ENCODE measurements at places on chromosomes 12 and 14.

GRCh38 chr12:116058574-116058973 lies 218.9 kb downstream of the MED13L start:
- DNase-seq: no peak

DNA sequence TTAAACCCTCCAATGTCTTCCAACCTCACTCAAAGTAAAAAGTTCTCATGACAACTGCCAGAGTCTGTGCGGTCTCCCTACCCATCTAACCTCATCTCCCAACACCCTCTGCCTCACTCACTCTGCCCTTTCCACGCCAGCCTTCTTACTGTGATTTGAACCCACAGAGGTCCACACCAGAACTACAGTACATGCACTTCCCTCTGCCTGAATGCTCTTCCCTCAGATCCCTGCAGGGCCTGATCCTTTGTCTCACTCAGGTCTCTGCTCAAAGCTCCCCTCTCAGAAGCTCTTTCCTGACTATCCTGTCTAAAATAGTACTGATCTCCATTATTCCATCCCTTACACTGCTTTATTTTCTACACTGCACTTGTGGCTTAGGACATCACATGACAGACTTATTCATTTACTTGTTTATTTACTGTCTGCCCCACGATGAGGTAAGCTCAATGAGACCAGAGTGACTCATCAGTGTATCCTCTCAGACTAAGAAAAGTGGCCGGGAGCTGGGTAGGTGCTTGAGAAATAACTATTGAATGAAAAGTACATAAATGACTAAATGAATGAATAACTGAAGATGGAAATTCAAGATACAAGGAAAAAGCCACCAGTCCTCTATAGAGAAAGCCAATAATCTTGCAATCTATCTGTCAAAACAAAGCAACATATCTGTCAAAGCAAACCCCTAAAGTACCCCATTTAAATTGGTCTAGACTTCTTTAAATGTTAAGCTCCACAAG lies 17.1 kb downstream of the POMT2 start:
- no peak for DNase-seq

DNA sequence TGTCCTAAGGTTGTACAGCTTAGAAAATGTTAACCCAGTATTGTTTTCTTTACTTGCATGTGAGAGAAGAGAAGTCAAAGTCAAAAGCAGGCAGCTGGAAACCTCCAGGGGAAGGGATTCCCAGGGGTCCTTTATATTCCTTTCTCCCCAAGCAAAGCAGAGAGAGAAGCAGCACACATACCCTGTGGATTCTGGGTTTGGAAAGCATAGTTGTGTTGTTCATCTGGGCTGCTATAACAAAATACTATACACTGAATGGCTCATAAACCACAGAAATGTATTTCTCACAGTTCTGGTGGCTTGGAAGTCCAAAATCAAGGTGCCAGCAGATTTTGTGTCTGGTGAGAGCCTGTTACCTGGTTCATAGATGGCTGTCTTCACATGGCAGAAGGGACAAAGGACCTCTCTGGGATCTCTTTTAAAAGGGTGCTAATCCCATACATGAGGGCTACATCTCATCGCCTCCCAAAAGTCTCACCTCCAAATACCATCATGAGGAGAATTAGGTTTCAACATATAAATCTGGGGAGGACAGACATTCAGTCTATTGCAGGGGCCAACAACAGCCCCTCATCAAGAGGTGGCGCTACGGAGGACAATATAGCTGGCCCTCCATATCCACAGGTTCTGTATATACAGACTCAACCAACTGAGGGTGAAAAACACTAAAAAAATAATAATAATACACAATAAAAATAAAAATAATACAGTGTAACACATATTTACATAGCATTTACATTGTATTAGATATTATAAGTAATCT lies 19.3 kb upstream of the PCNX1 start:
- no peak for DNase-seq

GRCh38 chr12:68446901-68447796 lies 115.0 kb upstream of the MDM1 start:
- DNase-seq: no peak

DNA sequence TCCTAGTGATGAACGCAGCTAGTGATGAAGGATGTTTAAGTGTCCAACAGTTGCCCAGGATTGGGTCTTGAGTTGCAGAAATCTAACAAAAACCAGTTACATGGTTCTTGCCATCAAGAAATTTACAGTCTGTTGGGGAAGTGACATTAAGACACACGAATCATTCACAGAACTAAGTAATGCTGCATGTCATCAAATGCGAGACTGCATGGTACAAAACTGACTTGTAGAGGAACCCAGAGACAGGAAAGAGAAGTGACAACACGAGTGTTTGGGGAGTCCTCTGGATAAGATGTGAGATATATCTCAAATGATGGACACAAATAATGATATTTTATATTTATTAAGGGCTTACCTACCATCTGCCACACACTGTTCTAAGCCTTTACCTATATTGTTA lies 6.1 kb upstream of the SYNE3 start:
- DNase-seq: no peak

GRCh38 chr12:112714166-112714710 lies 77.3 kb upstream of the RPH3A start:
- no peak for DNase-seq

DNA sequence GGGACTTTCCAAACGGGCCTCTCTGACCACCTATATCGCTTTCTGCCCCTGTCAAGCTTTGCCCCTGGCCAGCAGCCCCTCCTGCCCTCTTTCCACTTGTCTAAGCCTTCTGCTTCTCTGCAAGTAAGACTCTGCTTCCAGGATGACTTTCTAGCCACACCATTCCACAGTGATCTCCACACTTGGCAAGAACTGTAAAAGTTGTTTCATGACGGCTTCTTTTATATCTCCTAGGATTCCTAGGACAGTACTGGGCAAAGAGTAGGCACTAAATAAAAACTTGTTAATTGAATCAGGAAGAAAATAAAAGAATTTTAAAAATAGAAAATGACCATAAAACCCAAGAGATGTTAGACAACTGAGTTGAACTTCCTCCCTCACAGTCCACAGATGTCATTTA lies 1.8 kb upstream of the PTPN21 start:
- DNase-seq: no peak

- no peak for DNase-seq
Observed at GRCh38 chr14:94401083-94401482, 12.7 kb upstream of the SERPINA1 start.

DNA sequence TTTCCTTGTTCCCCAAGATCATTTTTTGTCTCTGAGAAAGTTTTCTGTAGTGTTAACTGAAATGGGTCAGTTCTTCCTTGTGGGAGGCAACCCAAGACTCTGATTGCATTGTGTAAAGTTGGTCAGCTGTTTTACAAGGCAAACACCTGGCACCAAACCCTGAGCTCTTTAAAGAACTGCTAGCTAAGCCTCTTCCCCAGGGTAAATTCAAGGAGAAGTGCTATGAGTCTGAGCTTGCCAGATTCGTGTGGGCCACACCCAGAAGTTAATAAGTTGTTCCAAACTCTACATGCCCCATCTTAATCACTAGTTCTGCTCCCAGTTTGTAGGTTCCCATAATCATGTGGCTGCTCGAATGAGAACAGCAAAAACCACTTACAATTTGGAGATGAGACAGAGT lies 214.5 kb downstream of the BTG1 start:
- peak; percentile 48 for DNase-seq

DNA sequence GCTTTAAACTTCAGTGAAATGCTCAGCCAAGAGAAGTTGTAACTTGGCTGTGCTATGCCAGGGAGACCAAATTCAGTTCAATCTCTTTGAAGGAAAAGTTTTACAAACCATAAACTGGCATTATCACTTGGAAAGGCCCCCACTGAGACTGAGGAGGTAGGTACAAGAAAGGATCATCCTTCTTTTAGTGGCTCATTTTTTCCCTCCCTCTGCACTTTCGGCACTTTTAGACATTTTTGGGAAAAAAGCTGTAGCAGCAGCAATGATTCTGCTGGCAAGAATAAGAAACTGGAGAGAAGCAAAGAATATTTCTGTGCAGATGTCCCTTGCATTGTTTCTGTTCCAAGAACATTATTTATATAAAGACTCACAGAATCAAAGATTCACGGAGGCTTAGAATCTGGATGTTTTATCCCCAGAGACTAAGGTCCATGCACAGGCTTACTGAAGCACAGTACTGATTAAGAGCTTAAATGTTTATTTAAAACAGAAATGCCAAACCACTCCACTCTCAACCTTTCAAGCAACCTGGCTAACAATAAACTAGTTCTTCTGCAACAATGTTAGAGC lies 12.3 kb downstream of the ZC2HC1C start:
- DNase-seq: no peak

DNA sequence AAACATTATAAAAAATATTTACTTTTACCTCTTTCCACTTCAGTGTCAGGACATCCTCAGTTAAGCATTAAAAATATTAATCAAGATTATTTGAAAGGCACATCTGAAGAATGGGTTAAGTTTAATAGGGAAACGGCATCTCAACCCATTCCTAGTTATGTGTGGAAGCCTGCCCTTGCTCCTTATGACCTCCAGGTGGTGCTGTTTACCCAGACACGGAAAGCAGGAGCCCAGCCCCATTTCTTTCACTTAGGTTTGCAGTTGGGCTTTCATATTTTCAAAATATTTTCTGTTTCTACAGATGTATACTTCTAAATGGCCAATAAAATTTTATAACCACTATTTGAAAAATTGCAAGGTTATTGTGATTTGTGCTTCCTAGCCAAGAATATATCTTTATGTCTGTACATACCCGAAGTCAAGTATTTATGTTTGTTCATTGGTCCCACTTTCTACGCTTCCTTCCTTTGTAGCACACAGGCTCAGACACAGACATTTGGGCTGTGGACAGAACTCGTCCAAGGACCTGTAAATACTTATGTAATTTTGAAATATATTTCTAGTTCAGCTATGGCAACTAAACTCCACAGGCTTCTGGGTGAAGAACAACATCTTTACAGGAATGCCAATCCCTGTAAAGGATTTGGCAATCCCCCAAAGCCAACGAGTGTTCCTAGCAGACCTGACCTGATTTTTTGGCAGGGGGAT lies 247.1 kb downstream of the AKAP6 start:
- DNase-seq: peak; percentile 31

DNA sequence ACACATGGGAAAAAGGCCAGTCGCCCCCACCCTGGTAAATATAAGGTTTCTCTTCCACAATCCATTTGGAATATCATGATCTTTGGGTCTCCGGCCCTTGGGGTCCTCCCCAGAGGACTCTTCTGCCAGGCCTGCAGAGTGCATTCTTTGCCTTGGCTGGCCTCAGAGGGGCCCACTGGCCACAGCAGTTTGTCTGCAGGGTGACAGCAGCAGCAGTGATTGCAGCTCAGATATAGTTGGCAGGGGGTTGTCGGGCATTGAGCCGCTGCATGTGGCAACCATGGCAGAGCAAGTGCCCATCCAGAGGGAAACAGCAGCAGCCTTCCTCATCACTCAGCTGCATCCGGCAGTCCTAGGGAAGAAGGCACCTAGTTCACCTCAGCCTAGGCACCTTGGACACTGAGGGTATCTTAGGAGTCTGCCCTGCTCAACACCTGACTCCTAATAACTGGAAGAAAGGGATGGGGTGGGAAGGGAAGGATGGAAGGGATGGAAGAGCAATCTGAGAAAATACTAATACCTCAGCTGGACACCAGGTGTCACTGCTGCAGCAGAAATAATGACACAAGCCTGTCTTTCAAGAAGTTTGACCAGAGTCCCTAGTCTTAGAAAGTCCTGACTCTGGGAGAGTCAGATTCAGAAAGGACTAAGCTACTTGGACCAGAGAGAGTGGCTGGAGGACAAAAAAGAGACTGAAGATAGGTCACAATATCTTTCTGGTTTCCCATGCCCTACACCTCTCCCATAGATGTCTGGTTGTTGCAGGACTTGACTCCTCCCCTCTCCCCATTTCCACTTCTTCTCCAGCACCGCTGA lies 8.9 kb downstream of the AJUBA start:
- DNase-seq: peak; percentile 57

- no peak for DNase-seq
Observed at GRCh38 chr12:84658877-84659276, 253.7 kb downstream of the SLC6A15 start.

- peak; percentile 18 for DNase-seq
Observed at GRCh38 chr14:72692696-72693095, 201.2 kb downstream of the DPF3 start.

DNA sequence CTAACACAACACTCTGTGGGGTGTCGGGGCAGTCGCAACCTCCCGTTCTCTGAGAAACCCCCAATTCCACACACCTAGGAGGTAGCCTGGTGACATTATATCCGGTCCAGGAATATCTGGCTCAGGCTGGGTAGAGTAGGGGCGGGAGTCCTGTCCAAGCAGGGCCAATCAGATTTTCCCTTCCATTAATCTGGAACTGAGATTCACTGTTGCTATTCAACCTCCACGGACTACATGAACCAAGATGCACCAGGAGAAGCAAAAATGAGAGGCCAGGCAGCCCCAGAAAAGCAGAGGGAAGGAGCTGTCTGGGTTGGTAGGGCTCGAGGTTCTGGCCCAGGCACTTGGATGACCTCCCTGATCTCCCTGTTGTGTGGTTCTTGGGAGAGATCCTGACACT lies 51.0 kb downstream of the NINJ2 start:
- DNase-seq: no peak

GRCh38 chr14:54715239-54715638 lies 148.3 kb downstream of the SAMD4A start:
- DNase-seq: no peak

DNA sequence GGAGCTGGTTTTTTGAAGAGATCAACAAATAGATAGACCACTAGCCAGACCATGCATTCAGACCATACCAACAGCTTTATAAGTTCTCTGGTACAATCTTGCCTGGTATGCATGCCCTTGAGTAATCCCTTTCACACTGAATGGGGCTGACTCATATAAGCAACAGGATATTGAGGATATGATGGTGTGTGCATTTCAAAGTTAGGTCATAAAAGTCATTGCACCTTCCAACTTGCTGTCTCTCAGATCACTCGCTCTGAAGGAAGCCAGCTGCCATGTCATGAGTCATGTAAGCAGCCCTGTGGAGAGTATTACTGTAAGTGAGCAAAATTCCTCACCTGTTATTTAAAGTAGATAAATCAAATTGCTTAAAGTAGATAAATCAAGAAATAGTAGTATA lies 45.0 kb upstream of the OR6J1 start:
- no peak for DNase-seq

DNA sequence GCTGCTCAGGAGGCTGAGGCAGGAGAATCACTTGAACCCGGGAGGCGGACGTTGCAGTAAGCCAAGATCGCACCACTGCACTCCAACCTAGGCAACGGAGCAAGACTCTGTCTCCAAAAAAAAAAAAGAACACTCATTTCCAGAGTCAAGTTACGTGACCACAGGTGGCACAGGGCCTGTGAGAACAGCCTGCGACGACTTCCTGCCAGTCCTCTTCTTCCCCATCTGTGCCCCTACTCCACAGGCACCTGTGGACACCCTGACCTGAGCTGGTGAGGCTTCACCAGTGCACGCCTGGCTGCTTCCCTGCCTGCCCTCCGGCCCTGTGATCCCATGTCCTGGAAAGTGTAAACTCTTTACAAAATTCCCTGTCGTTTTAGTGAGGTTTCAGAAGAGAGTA lies 77.7 kb downstream of the PPP2R5C start:
- DNase-seq: peak; percentile 40
